SK-N-SH (cell line): ENCODE measurements at places on chromosomes 16 and 17. TPM values are rescaled to one million over a fixed set of nuclear protein-coding genes. Genes with fewer than 3 reads are reported as not detected.

DNA sequence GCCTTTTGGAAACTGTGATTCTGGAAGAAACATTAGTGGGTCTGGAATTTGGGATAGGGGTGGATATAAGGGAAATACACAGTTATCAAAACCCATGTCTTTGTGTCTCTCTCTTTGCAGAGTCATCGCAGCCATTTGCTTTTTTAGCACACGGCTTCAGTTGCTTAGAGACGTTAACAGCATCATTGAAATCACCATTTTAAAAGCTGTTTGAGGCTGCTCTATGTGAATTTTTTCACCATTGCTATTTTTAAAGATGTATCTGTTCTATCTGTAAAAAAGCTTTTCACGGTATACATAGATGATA lies 47.3 kb downstream of the OMG start:
- peak overlapping the region; percentile 84 for H3K27ac ChIP-seq
- H3K4me3 ChIP-seq = no peak overlapping the region

DNA sequence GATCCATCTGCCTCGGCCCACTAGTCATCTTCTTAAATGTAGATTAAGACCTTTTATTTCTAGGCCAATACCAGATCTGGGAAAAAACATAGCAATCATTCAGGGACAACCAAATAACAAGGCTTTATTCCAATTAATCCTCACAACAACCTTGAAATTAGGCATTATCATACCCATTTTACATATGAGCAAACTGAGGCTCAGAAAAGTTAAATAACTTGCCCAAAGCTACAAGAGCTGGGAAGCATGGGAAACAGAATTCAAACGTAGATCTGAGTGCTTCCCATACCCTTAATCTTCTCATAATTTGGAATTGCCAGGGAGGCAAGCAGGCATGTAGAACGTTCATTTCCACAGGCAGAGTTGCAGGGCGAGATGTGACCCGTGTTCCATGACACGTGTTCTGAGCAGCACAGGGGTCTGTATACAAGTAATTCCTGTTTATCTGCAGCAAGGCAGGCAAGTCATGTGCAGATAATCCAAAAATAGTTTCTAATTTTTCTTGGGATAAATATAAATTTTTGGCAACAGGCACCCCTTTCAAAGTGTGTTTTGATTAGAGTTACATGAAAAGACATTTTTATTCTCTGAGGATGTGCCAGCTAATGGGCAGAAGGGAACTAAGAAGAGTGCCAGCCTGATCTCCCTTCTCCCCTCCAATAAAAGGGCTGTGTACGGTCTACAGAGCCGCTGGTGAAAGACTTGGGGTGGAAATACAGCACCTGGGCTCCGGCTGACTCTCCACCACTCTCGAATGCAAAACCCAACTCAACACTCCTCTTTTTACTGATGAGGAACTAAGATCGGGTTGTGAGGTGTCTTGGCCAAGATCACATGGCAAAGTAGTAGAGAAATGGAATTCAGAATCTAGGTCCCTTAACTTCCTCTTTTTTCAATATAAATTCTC lies 27.7 kb upstream of the MYOCD start:
- no peaks in the 10 kb centered on the region for H3K36me3 ChIP-seq
- peaks cover 10% of the 10 kb centered on the region; the same call in 1 of the 2 replicates for H3K27me3 ChIP-seq
- no peak overlapping the region for H3K27ac ChIP-seq
- no peak for DNase-seq
- no peak overlapping the region for H3K4me3 ChIP-seq
- H3K4me1 ChIP-seq = no peaks in the 10 kb centered on the region

The GAS2L2 gene
- 0.02 TPM in 1 of 2 replicates, not detected in the other for polyA plus RNA-seq

The ZNF624 gene
- polyA plus RNA-seq = 0.92 and 0.93 TPM in 2 replicates

GRCh38 chr16:22077700-22078313 lies 14.5 kb upstream of the VWA3A start:
- peak; percentile 69 for DNase-seq
- H3K27me3 ChIP-seq = no peaks in the 10 kb centered on the region
- H3K4me1 ChIP-seq = no peaks in the 10 kb centered on the region
- H3K4me3 ChIP-seq = no peak overlapping the region
- no peak overlapping the region for H3K27ac ChIP-seq

DNA sequence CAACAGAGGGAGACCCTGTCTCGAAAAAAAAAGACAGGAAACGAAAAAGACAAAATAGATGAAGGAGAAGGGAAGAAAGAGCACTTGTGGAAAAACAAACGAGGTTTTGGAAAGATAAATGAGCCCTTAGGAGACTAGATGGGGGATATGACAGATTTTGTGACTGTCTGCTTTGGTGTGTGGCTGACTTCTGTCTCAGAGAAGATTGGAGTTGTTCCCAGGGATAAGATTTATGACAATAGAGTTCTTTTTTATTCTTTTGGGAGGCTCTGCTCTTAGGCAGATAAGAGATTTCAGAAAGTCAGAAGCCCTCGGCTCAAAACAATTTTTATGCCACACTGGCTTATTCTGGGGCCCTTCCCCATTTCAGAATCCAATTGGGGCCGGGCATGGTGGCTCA lies 73.9 kb upstream of the ATF7IP2 start:
- H3K4me3 ChIP-seq = no peak overlapping the region
- H3K27ac ChIP-seq = no peak overlapping the region
- no peaks in the 10 kb centered on the region for H3K4me1 ChIP-seq
